ENCODE measurements at places on chromosomes 3 and 15. TPM values are rescaled to one million over a fixed set of nuclear protein-coding genes. Genes with fewer than 3 reads are reported as not detected.

DNA sequence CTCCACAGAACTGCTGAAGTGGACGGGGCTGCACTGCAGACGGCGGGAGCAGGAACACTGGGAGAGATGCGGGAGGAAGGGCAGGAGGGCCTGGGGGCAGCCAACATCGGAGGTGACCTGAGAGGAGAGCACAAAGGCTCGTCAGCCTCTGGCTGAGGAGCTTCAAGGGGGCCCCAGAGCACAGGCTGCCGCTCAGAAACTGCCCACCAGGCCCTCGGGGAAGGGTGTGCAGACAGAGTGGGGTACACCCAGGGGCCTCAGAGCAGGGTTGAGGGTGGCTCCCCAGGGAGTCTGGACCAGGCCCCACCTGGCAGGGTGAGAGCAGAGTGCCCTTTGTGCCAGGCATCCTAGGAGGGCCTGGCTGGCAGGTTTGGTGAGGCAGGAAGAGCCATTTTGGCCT lies 14.7 kb upstream of the RHO start:
- no peak for DNase-seq

DNA sequence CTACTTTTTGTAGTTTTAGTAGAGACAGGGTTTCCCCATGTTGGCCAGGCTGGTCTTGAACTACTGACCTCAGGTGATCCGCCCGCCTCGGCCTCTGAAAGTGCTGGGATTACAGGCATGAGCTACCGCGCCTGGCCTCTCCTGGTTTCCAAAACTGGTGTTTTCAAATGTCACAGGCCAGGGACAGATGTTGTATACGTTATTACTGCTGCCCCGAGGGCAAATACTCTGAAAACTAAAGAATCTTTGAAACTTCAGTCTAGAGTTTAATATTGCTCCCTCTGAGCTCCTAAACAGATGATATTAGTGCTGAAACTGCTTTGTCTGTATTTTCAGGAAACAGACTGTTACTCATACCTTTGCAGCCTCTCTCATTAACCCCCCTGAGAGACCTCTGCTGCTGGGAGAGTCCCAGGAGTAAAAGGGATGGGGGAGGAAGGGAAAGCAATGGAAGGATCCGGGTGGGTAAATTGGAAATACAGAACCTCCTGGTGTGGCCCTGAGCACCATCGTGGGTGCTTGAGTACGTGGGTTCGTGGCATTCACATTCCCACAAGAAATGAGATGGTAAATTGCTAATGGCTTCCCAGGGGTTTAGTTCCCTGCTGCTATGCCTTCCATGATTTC lies 96.3 kb upstream of the IGF1R start:
- no peak for DNase-seq

- DNase-seq = no peak
Measured at GRCh38 chr3:138426211-138426610, 8.2 kb upstream of the ESYT3 start.

Gene CMTM8
- 6.3 TPM for total RNA-seq

Gene GPR62
- 0.22 TPM for total RNA-seq

Gene GSK3B
- total RNA-seq = 40.0 TPM

Gene ZMYND10
- not detected for total RNA-seq

Gene ADGRG7
- not detected for total RNA-seq
